ENCODE measurements at places on chromosomes 6 and 20. TPM values are rescaled to one million over a fixed set of nuclear protein-coding genes. Genes with fewer than 3 reads are reported as not detected.

- H3K27ac ChIP-seq: no peak overlapping the region
- no peaks in the 10 kb centered on the region for H3K36me3 ChIP-seq
- DNase-seq: no peak
- H3K4me3 ChIP-seq: no peak overlapping the region
- no peaks in the 10 kb centered on the region for H3K4me1 ChIP-seq
Observed at GRCh38 chr6:121897337-121897760, 461.9 kb downstream of the GJA1 start.

Gene OTOR
- total RNA-seq: not detected

Gene RNF217
- total RNA-seq: 26.9 TPM

Gene CD93
- total RNA-seq: 44.7 TPM

DNA sequence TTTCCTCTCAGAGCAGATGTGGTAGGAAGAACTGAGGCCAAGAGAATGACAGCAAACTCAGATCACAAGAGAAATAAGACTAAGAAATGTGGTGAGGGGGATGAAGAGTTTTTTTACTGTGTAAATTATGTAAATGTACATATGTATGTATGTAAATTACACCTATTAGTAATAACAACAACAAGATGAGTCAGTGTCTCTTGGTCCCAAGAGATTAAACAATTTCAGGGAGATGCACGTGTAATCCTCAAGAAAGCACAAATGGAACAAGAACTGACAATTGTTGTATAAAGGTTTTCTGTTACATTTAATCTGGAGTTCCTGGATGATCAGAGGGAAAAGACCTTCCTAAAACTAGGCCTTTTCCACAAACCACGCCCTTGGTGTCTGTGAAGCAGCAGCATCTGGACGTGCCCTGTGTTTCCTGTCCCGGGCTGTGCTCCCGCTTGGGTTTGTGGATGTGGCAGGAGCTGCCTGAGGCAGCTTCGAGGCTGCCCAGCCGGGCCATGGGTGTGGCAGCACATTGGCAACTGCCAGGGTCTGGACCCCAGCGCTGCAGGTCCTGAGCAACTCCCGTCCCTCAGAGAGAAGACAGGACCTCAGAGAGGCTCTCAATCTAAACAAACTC lies 994 bp downstream of the CLDN20 start:
- DNase-seq: no peak
- peaks cover 42% of the 10 kb centered on the region for H3K4me1 ChIP-seq
- no peak overlapping the region for H3K27ac ChIP-seq
- H3K27me3 ChIP-seq: no peaks in the 10 kb centered on the region
- peaks cover 15% of the 10 kb centered on the region for H3K36me3 ChIP-seq

DNA sequence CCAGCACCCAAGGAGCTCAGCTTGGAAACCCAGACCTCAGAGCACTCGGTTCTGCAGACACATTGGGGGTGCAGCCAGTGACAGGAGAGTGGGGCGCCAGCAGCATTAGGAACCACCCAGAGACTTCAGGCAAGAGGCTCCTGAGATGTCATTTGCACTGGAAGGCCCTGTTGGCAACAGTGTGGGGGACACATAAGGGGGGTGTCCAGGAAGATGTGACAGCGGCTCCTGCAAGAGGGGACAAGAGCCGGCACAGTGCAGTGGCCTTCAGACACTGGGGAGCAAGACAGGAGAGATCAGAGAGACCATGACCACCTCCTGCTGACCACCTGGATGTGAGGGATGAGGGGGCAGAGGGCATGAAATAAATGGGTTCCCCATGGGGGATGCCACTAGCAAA lies 207.1 kb upstream of the SNX9 start:
- no peak overlapping the region for H3K27ac ChIP-seq
- no peaks in the 10 kb centered on the region for H3K36me3 ChIP-seq
- DNase-seq: no peak

DNA sequence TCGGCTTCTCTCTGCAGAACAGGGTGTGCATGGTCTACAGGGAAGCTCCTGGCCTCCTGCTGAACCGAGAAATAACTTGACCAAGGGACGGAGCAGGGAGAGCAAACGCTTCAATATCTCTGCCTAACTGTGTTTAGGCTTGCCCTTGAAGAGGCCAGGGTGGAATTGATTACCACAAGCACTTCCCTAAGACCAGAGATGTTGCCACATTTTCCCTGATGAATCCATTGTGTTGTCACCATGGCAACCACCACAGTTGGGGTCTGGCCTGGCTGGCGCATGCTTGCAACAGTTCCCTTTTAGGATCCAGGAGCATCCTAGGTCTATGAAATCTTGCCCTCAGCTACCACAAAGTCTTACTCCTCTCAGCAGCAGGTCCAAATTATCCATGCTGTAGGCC lies 213.5 kb upstream of the SULF2 start:
- H3K27me3 ChIP-seq: peaks cover 12% of the 10 kb centered on the region
- H3K4me1 ChIP-seq: no peaks in the 10 kb centered on the region
- H3K4me3 ChIP-seq: no peak overlapping the region

DNA sequence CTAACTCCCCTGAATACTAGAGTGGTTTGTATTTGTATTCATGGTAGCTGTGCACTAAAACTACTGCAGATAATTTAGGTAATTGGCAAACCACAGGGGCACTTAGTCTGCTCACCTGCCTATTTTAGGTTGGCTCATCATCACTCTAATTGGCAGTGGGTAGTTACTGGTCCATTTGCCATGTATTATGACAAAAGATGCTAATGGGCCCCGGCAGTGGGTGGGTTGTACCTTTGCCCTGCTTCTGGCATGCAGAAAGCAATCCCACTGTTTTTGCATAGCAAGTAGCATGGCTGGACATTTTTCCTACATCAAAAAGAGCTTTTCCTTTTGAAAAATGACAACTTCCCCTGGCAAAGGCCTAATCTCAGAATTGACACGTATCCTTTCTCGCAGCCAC lies 741.4 kb upstream of the MAP3K7 start:
- no peak overlapping the region for H3K4me3 ChIP-seq
- H3K36me3 ChIP-seq: no peaks in the 10 kb centered on the region
- no peak overlapping the region for H3K27ac ChIP-seq
- DNase-seq: no peak

Gene TGM2
- total RNA-seq: 452 TPM

DNA sequence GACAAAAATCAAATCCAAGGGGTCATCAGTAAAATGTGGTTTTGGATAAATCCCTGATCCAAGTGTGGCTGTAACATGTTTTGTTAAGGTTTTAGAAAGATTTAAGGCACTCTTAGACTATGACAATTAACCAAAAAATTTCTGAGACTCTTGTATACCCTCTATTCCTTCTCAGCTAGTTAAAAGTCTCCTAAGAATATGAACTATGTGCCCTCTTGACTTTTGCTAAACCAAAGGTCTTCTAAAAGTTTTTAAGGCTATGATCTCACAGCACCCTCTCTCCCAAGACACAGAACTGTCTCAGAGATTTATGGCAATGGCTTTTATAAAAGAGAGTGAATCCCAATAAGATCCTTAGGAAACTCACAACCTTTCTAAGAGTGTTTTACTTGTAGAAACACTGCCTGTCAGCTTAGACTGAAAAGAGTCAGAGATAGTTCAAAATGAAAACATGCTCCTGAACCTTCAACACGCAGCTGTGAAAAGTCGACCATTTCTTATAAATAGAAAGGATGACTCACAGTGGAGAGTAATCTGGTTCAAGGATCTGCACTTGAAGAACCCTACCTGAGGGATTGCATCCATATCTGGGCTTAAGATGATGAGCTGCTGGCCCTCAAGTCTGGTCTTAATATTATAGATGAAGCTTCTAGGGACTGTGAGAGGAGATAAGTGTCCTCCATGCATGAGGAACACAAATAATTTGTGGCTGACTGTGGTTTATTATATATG lies 388.4 kb upstream of the GJE1 start:
- no peak overlapping the region for H3K27ac ChIP-seq
- DNase-seq: no peak
- H3K27me3 ChIP-seq: no peaks in the 10 kb centered on the region
- no peaks in the 10 kb centered on the region for H3K36me3 ChIP-seq
- no peak overlapping the region for H3K4me3 ChIP-seq

- H3K4me3 ChIP-seq: no peak overlapping the region
- H3K4me1 ChIP-seq: no peaks in the 10 kb centered on the region
- no peak overlapping the region for H3K27ac ChIP-seq
- H3K27me3 ChIP-seq: no peaks in the 10 kb centered on the region
- H3K36me3 ChIP-seq: no peaks in the 10 kb centered on the region
Observed at GRCh38 chr6:132020138-132020581, 69.0 kb upstream of the CCN2 start.

Gene EEF1E1
- 10.6 TPM for total RNA-seq

Gene GMDS
- 6.1 TPM for total RNA-seq

Gene GDAP1L1
- total RNA-seq: 0.31 TPM

DNA sequence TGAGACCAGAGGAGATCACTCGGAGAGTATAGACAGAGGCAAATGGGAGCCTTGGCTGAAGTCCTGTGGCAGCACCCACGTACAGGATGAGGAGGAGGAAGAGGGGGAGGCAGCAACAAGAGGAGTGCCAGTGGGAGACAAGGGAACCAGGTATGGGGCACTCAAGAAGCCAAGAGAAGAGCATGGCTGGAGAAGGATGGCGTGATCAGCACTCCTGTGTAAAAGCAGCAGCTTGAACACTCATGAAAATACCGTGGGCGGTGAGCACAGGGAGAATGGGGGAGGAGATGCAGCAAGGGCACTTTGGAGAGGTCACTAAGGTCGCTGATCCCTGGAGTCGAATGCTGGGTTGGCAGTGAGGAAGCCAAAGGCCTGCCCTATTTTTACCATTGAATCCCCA lies 51.2 kb upstream of the PRND start:
- H3K4me3 ChIP-seq: no peak overlapping the region
- H3K4me1 ChIP-seq: peaks cover 13% of the 10 kb centered on the region
- H3K27me3 ChIP-seq: no peaks in the 10 kb centered on the region
- H3K27ac ChIP-seq: no peak overlapping the region
- no peak for DNase-seq
- no peaks in the 10 kb centered on the region for H3K36me3 ChIP-seq

Gene SFTA2
- total RNA-seq: not detected

GRCh38 chr6:161480421-161481155 lies 206.7 kb upstream of the AGPAT4 start:
- H3K4me1 ChIP-seq: no peaks in the 10 kb centered on the region
- no peak overlapping the region for H3K27ac ChIP-seq
- DNase-seq: no peak
- H3K4me3 ChIP-seq: no peak overlapping the region
- H3K27me3 ChIP-seq: no peaks in the 10 kb centered on the region
- H3K36me3 ChIP-seq: no peaks in the 10 kb centered on the region

DNA sequence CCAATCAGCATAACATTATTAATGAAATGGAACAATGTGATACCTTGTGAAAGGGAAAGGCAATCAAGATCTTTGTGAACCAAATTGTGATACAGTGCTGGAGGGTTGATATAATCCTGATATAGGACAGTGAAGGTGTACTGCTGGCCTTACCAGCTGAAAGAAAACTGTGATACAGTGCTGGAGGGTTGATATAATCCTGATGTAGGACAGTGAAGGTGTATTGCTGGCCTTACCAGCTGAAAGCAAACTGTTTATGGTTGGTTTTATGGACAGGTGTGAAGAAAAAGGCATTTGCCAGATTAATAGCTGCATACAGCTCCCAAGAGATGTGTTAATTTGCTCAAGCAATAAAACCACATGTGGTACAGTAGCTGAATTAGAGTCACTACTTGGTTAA lies 73.9 kb downstream of the MRAP2 start:
- H3K4me3 ChIP-seq: no peak overlapping the region
- DNase-seq: no peak
- H3K4me1 ChIP-seq: no peaks in the 10 kb centered on the region
- no peak overlapping the region for H3K27ac ChIP-seq
- no peaks in the 10 kb centered on the region for H3K36me3 ChIP-seq
- no peaks in the 10 kb centered on the region for H3K27me3 ChIP-seq

DNA sequence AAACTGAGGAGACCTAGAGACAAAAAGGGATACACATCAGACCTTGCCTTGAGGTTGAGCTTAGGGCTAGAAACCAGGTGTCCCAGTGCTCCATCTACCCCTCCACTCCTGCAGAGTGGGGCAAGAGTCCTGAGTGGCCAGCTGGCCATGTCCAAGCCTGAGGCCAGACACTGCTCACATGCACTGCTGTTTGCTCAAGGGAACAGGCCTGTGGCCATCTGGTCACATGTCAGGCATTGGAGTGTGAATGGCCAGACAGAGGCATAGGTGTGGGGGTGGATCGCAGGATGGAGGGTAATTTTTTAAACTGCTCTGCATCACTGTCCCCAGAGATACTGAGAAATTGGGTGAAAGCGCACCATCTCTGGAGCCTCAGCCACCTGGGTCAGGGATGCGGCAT lies 30.5 kb downstream of the MAFB start:
- H3K4me3 ChIP-seq: no peak overlapping the region
- no peaks in the 10 kb centered on the region for H3K36me3 ChIP-seq
- H3K4me1 ChIP-seq: no peaks in the 10 kb centered on the region
- H3K27me3 ChIP-seq: no peaks in the 10 kb centered on the region
- H3K27ac ChIP-seq: no peak overlapping the region

- H3K36me3 ChIP-seq: no peaks in the 10 kb centered on the region
- no peaks in the 10 kb centered on the region for H3K27me3 ChIP-seq
- H3K4me3 ChIP-seq: no peak overlapping the region
- DNase-seq: no peak
- H3K27ac ChIP-seq: peak overlapping the region; percentile 52
- H3K4me1 ChIP-seq: peaks cover 27% of the 10 kb centered on the region
Observed at GRCh38 chr6:140318408-140318807, 944.0 kb upstream of the CITED2 start.

DNA sequence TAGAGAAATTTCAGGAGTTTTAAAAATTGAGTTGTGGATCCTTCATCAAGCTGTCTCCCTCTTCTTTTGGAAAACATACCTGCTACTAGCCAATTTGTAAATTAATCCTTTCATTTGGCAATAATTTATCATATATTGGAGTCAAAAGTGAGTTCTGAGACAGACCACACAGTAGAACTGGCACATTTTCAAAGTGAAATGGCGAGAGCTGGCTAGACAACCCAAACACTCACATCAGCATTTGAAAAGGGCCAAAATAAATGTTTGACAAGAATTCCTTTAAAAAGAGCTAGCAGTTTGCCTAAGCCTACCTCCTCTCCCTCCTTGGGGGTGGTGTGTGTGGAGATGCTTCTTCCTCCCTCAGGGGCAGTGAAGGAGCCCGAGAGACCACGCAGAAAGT lies 47.9 kb upstream of the KCNK16 start:
- DNase-seq: no peak
- H3K27ac ChIP-seq: no peak overlapping the region

Gene NRSN1
- total RNA-seq: not detected

DNA sequence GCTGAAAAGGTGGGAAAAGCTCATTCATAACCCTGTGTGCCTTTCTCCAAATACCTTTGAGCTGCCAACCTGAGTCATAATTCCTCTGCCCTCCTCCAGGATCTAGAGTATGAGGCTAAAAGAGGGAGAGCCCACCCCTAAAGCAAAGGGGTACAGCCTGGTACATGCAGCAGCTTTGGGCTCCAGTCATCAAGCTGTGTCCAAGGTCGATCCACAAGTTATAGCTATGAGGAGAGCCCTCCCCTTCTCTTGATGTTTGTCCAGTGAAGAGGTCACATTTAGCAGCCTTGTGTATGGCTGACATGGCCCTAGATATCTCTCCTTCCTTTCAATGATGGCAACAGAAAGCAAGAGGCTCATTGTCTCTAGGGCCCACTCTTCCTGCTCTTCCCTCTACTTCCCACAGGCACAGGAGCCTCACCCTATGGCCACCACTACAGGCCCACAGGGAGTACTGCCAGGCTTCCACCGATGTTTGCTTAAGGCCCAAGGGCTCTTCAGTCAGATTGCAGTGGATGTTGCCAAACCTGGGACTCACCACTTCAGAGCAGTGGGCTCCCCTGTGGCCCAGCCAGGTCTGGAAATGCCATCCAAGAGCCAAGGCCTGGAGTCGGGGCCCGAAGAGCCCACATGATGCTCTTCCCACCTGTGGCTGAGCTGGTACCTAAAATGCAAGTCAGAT lies 176.8 kb downstream of the CD83 start:
- no peaks in the 10 kb centered on the region for H3K27me3 ChIP-seq
- no peak overlapping the region for H3K27ac ChIP-seq
- no peak overlapping the region for H3K4me3 ChIP-seq
- DNase-seq: no peak
